ENCODE measurements at places on chromosomes 3 and 15. TPM values are rescaled to one million over a fixed set of nuclear protein-coding genes. Genes with fewer than 3 reads are reported as not detected.
A peak's percentile ranks its signal among the peaks of the same experiment; 100 is the strongest.

DNA sequence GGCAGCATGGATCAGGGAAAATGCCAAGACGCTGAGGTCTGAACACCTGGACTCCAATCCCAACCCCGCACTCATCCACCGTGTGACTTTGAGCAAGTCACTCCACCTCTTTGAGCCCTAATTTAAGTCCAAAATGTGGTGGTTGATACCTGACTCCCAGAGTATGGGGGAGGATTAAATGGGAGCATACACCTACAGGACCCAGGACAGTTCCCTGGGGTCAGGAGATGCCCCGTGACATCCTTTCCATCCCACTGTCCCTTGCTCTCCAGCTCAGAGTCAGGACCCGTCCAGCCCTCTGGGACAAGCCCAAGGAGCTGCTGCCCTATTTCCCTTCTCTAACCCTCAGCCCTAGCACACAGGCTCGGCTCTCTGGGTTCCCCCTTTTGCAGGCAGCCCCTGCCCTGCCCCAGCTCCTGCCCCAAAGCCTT lies 276.4 kb downstream of the XXYLT1 start:
- no peak overlapping the region for H3K4me3 ChIP-seq
- DNase-seq = no peak
- no peaks in the 10 kb centered on the region for H3K27me3 ChIP-seq

GRCh38 chr15:95557226-95558046 lies 773.1 kb upstream of the NR2F2 start:
- no peaks in the 10 kb centered on the region for H3K36me3 ChIP-seq
- H3K27me3 ChIP-seq = no peaks in the 10 kb centered on the region
- peaks cover 6% of the 10 kb centered on the region for H3K4me1 ChIP-seq
- H3K27ac ChIP-seq = no peak overlapping the region

GRCh38 chr3:79844176-79844575 lies 76.4 kb upstream of the ROBO1 start:
- DNase-seq = no peak
- no peaks in the 10 kb centered on the region for H3K27me3 ChIP-seq
- H3K27ac ChIP-seq = no peak overlapping the region
- H3K4me1 ChIP-seq = no peaks in the 10 kb centered on the region
- H3K36me3 ChIP-seq = no peaks in the 10 kb centered on the region
- no peak overlapping the region for H3K4me3 ChIP-seq

DNA sequence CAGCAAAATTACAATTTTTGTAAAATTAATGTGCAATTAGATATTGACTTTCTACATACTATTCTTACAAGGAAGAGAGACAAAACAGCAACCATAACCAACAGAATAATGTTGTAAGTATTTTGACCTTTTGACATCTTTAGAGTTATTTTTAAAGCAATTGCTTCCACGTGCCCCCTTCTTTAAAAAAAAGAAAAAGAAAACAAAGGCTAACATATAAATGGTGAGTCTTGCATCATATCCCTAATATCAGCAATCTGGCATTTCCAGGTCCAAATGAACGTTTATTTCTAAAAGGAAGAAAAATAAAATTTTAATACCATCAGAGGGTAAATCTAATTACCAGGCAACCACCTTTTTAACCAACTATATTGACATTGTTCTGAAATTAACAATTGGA lies 19.3 kb upstream of the STRIT1 start:
- peaks cover 19% of the 10 kb centered on the region for H3K4me1 ChIP-seq
- DNase-seq = no peak
- no peak overlapping the region for H3K27ac ChIP-seq
- no peak overlapping the region for H3K4me3 ChIP-seq
- H3K36me3 ChIP-seq = no peaks in the 10 kb centered on the region
- H3K27me3 ChIP-seq = no peaks in the 10 kb centered on the region

- no peak overlapping the region for H3K4me3 ChIP-seq
- no peak for DNase-seq
- no peak overlapping the region for H3K27ac ChIP-seq
These were observed 57.0 kb upstream of the PTX3 start for GRCh38 chr3:157379525-157380140.

DNA sequence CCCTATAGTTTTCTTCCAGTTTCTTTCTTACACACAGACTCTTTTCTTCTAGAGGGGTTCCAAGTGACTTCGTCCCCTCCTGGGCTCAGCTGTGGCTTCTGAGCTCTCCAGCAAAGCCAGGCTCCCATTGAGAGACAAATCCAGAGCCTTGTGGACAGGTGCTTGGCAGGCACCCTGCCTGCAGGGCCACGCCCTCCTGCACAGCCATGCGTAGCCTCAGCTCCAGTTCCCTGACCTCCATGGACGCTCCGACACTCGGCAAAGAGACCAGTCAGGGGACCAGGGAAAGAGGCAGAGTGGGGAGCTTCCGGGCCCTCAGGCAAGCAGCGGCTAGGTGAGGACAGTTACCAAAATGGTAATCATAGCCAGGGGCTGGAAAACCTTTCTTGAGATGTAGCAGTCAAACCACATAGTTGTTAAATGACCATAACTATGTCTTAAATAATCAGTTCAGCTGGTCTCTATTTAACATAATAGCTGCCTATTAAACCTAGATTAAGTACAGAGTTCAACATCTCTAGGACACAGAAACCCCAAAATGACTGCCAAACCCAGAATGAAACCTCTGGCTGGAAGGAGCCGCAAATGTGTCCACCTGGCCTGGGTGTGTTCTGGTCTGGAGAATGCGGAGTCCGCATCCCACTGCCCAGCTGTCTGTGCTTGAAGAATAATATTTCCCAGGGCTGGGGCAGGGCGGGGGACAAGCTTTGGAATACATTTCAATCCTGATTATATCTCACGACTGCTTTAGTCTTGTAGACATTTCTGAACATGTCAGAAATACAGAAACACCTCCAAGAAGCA lies 69.3 kb upstream of the RGMA start:
- DNase-seq = no peak
- no peak overlapping the region for H3K27ac ChIP-seq
- no peaks in the 10 kb centered on the region for H3K36me3 ChIP-seq
- no peak overlapping the region for H3K4me3 ChIP-seq

DNA sequence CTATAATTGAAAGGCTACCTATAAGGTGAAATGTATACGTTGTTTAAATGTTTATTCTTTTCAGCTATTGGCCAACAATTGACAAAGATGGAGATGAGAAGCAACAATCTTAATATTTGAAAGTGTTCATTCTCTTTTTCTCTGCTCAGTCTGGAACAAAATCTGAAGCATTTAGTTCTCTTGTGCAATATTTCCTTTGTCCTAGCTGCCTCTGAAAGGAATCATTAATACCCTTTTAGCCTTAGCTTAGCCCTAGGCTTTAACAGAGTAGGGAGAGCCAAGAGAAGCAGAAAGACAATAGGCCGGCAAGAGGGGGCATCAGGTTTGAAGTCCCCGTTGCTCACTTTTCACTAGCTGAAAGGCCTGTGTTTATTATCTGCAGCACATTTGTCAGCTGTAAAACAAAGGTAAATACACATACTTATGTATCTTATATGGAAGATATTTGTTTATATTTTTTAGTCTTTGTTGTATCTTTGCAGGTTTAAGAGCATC lies 422.5 kb upstream of the SEMA6D start:
- no peak overlapping the region for H3K27ac ChIP-seq
- no peak for DNase-seq

- H3K36me3 ChIP-seq = no peaks in the 10 kb centered on the region
- DNase-seq = no peak
- peaks cover 19% of the 10 kb centered on the region for H3K27me3 ChIP-seq
These were observed 66.3 kb upstream of the HES1 start for GRCh38 chr3:194069421-194070219.

DNA sequence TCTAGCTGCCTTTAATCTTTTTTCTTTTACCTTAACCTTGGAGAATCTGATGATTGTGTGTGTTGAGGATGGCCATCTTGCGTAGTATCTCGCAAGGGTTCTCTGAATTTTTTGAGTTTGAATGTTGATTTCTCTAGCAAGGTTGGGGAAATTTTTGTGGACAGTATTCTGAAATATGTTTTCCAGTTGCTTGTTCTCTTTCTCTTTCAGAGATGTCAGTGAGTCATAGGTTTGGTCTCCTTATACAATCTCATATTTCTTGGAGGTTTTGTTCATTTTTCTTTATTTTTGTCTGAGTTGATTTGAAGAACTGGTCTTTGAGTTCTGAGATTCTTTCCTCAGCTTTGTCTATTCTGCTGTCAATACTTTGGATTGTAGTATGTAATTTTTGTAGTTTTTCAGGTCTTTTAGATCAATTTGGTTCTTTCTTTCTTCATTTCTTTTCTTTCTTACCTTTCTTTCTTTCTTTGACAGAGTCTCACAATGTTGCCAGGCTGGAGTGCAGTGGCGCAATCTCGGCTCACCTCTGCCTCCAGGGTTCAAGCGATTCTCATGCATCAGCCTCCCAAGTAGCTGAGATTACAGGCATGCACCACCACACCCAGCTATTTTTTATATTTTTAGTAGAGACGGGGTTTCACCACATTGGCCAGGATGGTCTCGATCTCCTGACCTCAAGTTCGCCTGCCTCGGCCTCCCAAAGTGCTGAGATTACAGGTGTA lies 366.4 kb upstream of the RASGRP1 start:
- no peak overlapping the region for H3K27ac ChIP-seq
- H3K36me3 ChIP-seq = no peaks in the 10 kb centered on the region
- no peak overlapping the region for H3K4me3 ChIP-seq
- no peaks in the 10 kb centered on the region for H3K27me3 ChIP-seq
- DNase-seq = no peak

- no peak for DNase-seq
- H3K27ac ChIP-seq = peak overlapping the region; percentile 95
- peak overlapping the region; percentile 86 for H3K4me3 ChIP-seq
These were observed 1.0 kb downstream of the DTWD1 start for GRCh38 chr15:49621887-49622286.

DNA sequence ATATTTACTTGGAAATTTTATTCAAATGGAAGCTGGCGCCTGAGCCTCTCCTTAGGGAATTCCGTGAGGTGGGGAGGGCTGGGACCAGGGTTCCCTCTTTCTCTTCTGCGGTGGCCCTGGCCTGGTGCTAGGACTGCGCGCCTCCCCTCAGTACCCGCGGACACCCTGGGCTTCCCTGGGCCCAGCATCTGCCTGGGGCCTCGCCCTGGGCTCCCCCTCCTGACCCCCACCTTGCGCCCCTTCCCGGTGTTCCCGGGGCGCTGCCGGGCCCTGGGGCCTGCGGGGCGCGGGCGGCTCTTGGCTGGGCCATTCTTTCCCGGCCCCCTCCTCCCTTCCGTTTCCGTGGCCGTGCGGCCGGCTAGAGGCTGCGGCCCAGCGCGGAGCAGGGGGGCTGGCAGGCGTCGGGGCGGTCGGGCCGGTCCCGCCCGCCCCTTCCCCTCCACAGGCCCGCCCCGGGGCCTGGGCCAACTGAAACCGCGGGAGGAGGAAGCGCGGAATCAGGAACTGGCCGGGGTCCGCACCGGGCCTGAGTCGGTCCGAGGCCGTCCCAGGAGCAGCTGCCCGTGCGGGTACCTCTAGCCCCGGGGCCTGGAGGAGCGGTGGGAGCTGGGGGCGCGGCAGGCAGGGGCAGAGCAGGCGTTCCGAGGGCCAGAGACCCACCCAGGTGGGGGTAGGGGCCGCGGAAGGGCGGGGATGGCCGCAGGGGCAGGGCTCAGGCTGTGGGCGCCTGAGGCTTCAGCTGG lies at the start of gene FES:
TSS of gene FES (plus strand) at position 529 of the 743 bp plus-strand sequence. CDS start 542 bp downstream, outside the sequence.
- H3K27me3 ChIP-seq = no peaks in the 10 kb centered on the region
- H3K27ac ChIP-seq = peak within 1 kb of the TSS; percentile 98
- H3K4me1 ChIP-seq = peaks cover 60% of the 10 kb centered on the region
- peak within 1 kb of the TSS; percentile 81 for H3K4me3 ChIP-seq
- H3K36me3 ChIP-seq = peaks cover 51% of the 10 kb centered on the region
- peak; percentile 81 for DNase-seq

DNA sequence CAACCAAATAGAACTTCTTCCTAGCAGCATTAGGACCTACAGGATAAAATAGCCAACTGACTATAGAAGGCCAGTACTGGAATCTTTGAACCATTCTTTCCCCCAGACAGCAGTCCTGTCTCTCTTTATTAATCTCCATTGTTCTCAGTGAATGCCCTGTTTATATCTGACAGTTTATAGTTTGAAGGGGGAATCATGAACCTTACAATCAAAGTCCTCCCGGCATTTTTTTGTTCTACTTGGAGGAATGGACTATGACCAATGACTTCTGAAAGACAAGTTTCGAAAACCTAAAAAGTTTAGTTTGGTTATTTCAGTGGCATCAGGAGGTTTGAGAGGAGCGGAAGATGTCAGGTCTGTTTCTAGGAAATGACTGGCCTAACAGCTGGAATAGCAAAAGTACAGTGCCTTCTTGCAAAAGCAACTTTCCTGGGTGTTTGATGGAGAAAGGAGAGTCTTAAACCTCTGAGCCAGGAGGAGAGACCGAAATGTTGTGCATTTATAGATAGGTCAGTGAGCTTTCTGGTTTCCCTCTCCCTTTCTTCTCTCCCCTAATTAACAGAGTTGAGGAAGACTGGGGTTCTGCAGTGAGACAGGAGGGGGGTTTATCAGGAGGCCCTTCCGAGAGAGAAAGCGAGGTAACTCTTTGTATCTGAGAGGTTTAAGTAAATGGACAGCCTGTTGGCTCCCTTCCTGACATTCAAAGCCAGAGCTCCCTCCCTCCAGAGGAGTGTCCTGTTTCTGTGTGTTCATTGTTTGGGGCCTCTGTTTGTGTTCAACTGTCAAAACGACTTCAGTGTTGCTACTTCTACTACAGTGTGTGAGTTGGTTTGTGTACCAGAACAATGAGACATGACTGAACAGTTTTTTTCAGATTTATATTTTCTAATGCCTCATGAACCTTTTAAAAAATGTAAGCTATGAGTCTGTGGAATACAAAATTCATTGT lies 383.0 kb upstream of the RARB start:
- peak overlapping the region; percentile 59 for H3K27ac ChIP-seq
- H3K4me3 ChIP-seq = no peak overlapping the region
- no peaks in the 10 kb centered on the region for H3K27me3 ChIP-seq
- DNase-seq = no peak
- peaks cover 57% of the 10 kb centered on the region for H3K4me1 ChIP-seq

The GOLGA8G gene
- not detected for total RNA-seq

The IQCF5 gene
- not detected for total RNA-seq

The RTP1 gene
- not detected for total RNA-seq

The WDR93 gene
- not detected for total RNA-seq

The TGM4 gene
- not detected for total RNA-seq

The SLC22A14 gene
- not detected for total RNA-seq

The ZMYND10 gene
- not detected for total RNA-seq

The CNTN6 gene
- not detected for total RNA-seq

The GUCA1C gene
- 5.8 TPM for total RNA-seq

The SLC9C1 gene
- total RNA-seq = 1.3 TPM

The CPNE9 gene
- total RNA-seq = 0.16 TPM
